D721Med (cell line): ENCODE measurements at places on chromosomes 5 and 9.

DNA sequence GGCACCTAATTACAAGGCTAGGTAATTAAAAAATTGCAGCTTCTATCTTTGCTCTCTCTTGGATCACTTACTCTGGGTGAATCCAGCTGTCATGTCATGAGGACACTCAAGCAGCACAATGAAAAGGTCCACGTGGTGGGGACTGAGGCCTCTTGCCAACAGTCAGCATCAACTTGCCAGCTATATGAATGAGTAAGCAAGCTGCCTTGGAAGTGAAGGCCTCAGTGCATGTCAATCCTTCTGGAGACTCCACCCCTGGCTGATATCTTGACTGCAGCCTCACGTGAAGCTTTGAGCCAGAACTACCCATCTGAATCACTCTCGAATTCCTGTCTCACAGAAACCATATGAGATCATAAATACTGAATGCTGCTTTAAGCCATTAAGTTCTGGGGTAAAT is 140.5 kb downstream of the SNX18 start:
- no peak for DNase-seq

DNA sequence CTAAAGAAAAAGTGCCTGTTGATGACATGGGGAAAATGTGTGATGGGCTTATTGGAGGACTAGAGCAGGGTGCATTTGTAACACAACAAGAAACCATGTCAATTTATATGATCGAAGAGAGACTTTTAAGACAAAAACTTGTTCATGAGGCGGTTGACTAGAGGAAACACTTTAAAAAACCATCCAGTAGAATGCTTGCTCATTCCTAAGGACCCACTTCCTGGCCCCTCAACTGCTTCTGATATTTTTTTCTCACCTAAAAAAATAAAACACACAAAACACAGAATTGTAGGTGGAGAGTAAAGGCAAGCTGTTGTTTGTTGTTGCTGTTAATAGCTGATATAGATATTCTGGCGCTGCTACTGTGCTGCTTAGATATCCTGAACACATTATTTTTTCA is 50.6 kb downstream of the SPIN1 start:
- DNase-seq: no peak

DNA sequence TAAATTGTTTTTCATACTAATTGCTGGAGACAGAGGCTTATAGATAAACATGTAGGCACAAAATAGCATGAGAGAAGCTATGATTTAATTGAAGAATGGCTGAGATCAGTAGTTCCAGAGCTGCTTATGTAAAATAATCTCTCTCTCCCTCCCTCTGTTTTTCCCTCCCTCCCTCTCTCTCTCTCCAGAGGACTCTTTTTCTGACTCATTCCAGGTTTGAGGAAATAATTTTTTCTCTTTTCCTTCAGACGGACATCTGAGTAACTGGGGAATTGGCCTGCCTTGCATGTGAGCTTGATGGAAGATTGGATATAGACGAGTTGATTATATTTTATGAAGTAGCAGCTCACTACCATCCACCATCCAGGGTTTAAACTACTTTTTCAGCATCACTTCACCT is 35.5 kb downstream of the KCTD16 start:
- DNase-seq: no peak

DNA sequence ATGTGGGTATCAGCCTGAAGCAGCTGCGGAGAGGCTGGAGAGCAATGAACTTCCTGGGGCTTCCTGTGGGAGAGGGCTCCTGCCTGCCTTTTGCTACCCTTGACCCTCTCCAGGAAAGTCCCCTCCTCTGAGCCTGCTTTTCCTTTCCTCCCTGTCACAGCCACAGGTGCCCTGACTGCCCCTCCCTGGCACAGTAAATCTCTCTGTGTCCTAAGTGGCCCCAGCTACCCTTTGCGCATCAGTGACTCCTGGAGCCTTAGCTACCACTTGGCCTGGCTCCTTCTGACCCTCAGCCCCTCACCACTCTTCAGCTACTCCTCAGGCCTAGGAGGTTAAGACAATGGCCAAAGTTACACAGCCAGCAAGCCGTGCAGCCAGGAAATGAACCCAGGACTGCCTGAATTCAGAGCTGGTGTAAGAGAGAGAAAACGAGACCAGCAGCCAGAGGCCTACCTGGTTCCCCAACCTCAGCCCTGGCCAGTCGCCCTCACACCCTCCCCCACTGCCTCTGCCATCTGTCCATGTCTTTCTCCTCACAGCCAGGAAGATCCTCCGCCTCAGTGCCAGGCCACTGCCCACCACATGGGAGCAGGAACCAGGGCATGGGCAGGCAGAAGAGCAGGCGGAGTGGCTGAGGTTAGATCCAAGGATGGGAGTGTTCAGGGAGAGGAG is 18.6 kb downstream of the CNTFR start:
- DNase-seq: no peak

- no peak for DNase-seq
These were observed 292.9 kb downstream of the CDH18 start for GRCh38 chr5:19694949-19695611.

DNA sequence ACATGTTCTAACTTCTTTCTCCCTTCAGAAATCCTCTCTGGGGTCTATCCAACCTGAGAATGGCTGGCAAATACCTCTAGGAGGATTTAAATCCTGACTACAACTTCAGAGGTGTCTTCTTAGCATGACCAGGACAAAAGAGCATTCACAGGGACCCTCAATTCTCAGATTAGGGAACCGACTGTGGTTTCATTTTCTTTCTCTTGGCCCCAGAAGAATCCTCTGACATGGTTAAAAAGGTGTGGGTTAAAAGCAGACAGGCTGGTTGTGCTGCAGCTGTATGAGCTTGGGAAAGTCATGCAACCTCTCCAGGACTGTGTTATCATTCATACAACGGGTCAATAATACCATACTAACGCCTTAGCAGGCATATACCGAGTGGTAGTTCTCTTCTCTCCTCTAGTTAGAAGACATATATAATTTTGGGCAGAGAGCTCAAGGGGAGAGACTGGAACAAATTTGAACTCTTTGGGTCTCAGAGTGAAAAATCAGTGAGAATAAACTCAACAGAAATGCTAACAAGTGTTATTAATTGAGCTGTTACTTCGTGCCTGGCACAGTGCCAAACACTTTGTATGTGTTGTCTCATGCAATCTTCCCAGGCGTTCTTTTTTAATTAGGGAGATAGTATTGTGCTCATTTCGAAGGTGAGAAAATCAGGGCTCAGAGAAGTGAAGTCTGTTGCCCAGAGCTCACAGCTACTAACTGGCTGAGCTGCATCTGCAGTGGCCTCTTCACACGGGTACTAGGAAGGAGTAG is 35.2 kb downstream of the INSYN2B start:
- DNase-seq: no peak

GRCh38 chr5:112467485-112467884 is 48.4 kb upstream of the EPB41L4A start:
- DNase-seq: no peak

DNA sequence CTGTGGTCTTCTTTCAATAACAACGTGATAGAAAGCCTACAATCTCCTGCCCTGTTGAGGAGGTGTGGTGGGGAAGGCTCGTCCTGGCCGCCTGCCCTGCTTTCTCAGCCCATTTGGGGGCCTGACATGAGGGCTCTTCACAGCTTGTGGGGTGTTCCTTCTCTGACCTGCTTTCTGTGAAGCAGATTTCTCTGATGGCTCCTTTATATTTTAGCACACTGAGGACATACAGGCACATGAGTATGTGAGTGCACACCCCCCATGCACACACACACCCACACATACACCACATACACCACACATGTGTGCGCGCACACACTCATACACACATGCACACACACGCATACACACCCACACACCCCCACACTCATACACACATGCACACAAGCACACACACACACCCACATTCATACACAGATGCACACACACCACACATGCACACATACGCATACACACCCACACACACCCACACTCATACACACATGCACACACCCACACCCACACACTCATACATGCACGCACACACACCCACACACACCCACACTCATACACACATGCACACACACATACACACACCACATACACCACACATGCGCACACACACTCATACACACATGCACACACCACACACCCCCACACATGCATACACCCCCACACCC is 117.5 kb downstream of the COL5A1 start:
- no peak for DNase-seq

DNA sequence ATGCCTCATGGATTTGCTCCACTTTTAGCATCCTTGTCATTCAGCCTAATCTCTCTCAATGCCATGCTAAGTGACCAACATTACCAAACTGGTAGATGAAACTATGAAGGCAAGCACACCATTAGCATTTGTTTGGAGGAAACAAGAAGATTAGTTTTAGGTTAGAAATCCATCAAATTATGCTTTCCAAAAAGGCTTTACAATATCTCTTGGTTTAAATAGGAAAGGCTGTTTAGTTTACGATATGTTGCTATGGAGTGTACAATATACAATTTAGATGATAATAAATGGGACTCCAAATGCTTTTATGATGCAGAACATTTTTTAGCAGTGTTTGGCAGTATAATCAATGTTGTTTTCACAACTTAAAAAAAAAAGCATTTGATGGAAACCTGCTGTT is 47.8 kb upstream of the CTXN3 start:
- DNase-seq: no peak

- DNase-seq: no peak
These were observed 95.0 kb upstream of the RUFY1 start for GRCh38 chr5:179455320-179455719.

GRCh38 chr9:26904671-26905070 is 12.1 kb upstream of the CAAP1 start:
- no peak for DNase-seq
